ENCODE measurements at places on chromosomes 16 and 17.

DNA sequence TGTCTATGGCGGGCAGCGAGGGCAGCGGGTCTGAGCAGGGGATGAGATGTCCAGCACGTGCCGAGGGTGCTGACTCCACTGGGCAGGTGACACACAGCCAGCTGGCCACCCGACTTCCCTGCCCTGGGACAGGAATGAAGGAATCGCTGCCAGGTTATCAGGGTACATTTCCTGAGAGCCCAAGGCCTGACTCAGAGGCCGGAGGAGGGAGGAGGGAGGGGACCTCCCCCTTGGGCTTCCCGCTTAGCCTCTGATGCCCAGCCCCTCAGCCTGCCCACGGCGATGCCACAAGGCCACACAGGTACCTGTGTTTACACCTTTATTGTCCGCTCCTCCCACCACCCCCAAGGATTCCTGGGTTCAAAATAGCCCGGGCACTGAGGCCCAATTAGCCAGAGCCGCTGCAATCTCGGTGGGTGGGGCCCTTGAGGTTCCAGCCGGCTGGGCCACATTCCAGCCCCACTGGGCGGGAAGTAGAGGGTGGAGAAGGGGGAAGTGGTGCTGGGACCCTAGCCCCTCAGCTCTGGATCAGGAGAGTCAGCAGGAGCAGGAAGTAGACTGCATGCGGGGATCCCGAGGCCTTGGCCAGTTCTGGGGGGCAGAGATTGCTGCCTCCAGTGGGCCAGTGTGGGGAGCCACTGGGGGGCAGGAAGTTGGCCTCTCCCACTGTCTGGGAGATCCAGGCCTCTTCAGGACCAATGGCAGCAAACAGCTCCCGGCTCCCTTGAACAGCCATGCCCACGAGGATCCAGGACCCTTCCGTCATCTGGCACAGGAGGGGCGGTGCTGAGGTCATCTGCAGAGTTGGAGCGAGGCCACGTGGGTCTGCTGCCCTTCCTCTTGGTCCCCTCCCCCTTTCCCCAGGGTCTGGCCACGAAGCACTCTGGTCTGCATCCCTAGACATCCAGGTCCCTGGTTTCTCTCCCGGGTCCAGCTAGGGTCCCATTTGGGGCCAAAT lies 3.4 kb upstream of the PRSS8 start:
- H3K36me3 ChIP-seq, result no peaks in the 10 kb centered on the region
- peak; percentile 94 for DNase-seq
- no peak overlapping the region for H3K4me3 ChIP-seq
- peaks cover 59% of the 10 kb centered on the region for H3K4me1 ChIP-seq

DNA sequence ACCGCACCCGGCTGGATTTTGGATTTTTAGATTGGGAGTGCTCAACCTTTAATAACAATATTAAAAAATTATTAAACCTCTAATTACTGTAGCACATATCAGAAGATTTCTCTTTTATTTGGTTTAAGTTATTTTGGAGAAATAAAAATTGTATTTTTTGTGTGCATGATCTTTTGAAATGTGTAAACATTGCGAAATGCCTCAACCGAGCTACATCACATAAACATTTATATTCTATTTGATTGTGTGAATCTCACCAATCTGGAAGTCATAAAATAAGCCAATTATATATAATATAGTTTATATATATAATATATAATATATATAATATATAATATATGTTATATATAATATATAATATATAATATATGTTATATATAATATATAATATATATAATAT lies 696.2 kb upstream of the RBFOX1 start:
- no peaks in the 10 kb centered on the region for H3K36me3 ChIP-seq
- H3K4me1 ChIP-seq, result no peaks in the 10 kb centered on the region
- no peak overlapping the region for H3K4me3 ChIP-seq

DNA sequence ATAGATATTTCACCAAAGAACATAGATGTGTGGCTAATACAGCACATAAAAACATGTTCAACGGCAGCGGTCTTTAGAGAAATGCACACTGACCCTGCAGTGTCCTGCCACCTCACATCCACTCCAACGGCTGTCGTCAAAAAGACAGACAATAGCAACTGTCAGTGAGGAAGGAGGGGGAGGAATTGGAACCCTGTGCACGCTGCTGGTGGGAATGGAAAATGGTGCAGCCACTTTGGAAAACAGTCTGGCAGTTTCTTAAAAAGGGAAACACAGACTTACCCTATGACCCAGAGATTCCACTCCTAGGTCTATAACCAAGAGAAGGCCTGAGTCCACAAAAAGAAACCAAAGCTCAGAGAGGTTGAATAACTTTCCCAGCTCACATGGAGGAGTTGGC lies 7.7 kb downstream of the CEP295NL start:
- no peaks in the 10 kb centered on the region for H3K36me3 ChIP-seq
- H3K27ac ChIP-seq, result no peak overlapping the region
- no peaks in the 10 kb centered on the region for H3K27me3 ChIP-seq

DNA sequence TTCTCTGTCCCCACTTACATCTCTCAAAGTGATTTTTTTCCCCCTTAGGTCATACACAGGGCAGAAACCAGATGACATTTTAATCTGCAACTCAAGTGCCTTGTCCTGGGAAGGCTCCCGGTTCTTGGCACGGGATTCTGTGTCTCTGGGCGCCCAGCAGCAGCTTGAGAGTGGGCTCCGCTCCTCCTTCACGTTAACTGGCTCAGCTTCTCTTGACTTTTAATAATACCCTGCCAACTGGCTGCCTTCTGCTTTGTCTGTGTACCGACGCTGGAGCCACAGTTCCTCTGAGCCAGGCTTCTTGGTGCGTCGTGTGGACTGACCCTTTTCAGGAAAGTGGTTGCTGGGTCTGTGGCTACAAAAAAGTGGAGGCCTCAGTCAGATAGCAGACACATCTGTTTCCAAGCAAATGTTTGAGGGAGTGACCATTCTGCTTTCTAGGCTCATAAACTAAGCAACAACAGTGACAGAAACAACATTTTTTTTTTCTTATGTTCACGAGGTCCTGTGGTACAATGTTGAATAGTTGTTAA lies 64.9 kb downstream of the IRF8 start:
- no peak overlapping the region for H3K27ac ChIP-seq
- H3K36me3 ChIP-seq, result no peaks in the 10 kb centered on the region

DNA sequence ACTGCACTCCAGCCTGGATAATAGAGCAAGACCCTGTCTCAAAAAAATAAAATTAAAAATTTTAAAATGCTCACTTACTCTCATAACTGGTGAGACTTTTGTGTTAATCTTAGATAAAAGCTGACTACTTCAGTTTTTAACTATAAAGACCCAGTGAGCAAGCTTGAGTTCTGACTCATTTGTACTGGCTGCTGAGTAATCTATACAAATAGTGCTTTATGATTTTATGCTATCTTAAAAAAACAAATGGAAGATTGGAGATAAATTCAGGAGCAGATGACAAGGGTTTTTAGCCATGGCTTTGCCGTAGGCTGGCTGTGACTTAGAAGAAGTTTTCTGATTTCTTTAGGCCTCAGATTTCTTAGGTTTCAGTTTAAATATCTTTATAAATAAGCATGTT lies 30.5 kb downstream of the SNTB2 start:
- peak overlapping the region; percentile 37 for H3K27ac ChIP-seq
- no peaks in the 10 kb centered on the region for H3K27me3 ChIP-seq
- no peak for DNase-seq
- peaks cover 22% of the 10 kb centered on the region for H3K4me1 ChIP-seq
- H3K4me3 ChIP-seq, result no peak overlapping the region

DNA sequence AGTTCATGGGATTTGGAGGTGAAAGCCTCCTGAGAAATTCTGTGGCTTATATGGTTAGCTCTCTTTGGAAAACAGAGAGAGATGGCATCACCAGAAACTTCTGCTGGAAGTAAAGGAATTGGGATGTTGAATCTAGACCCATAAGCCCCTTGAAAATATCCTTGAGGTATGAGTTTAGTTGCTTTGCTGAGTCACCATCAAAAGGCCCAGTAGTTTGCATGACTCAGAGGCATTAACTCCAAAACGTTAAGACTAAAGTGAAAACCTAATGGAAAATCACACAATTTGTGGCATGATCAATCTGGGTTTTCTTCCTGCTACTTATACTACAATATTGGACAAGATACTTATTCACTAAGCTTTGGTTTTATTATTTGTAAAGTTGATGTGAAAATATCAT lies 349.2 kb upstream of the SALL1 start:
- no peaks in the 10 kb centered on the region for H3K27me3 ChIP-seq
- no peaks in the 10 kb centered on the region for H3K4me1 ChIP-seq
- H3K4me3 ChIP-seq, result no peak overlapping the region
- no peaks in the 10 kb centered on the region for H3K36me3 ChIP-seq

DNA sequence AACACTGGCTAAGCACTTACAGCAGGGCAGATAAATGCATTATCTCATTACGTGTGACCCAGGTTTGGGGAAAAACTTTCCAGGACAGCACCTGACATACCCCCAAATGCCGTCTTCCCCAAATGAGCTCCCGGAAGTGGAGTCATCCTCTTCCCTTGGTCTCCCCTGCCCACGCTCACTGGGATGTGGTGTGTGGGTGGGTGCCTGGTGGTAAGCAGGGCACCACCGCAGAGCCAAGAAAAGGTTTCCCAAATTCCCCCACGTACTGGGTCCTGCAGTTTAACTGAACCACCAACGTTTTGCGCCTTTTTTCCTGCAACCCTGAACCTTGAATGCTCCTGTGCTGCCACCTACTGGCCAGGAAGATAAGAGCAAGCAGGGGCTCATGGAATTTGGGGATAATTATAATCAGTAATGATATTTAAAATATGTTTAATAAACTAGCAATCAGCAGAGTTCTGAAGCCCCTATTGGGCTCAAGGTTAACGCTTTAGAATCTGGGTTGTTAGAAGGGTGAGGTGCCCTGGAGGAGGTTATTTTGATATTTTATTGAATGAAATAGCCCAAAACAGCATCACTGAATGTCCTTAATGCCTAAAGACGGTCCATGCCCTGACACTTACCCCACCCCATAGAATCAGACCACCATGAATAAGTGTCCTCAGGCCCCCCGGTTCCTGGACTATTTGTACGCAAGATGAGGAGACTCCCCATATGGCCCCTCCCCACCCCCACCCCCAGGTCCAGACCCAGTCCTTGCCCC lies 8.0 kb downstream of the SPPL2C start:
- DNase-seq, result peak; percentile 59
- no peaks in the 10 kb centered on the region for H3K36me3 ChIP-seq
- no peaks in the 10 kb centered on the region for H3K4me1 ChIP-seq
- no peak overlapping the region for H3K27ac ChIP-seq

DNA sequence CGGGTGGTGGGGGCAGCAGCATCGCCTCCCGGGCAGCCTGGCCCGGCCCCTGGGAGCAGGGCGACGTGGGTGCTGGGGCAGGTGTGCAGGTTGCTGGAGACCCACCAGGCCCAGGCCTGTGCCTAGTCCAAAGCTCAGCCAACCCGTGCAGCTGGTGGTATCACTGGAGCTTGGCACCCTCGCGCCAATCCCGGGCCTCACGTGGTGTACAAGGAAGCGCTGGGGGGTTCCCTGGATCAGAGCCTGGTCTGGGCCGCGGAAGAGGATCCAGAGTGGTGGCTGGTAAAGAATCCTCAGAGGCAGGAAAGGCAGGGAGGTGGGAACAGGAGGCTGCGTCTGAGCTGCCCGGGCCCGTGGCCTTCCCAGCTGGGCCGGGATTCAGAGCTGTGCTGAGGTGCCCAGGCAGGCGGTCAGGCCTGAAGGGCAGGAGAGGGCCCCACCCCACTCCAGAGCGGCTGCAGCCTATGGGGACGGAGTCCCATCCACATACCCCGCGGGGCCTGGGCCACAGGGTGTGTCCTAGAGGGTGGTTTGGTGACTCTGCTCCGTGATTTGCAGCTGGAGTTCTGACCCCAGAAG lies 36.2 kb downstream of the ZFPM1 start:
- H3K4me3 ChIP-seq, result no peak overlapping the region
- DNase-seq, result peak; percentile 72
- no peaks in the 10 kb centered on the region for H3K36me3 ChIP-seq
- peaks cover 67% of the 10 kb centered on the region for H3K4me1 ChIP-seq
- H3K27ac ChIP-seq, result peak overlapping the region; percentile 83

DNA sequence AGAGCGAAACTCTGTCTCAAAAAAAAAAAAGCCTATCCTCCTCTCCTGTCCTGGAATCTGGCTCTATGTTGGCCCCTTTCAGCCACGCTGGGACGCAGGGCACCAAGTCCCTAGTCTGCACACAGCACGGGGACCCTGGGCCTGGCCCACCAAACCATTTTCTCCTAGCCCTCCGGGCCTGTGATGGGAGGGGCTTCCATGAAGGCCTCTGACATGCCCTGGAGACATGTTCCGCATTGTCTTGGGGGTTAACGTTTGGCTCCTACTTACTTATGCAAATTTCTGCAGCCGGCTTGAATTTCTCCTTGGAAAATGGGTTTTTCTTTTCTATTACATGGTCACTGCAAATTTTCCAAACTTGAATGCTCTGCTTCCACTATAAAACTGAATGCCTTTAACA lies 12.6 kb upstream of the GPT2 start:
- H3K4me1 ChIP-seq, result peaks cover 17% of the 10 kb centered on the region
- H3K27ac ChIP-seq, result no peak overlapping the region
- no peak overlapping the region for H3K4me3 ChIP-seq
- H3K36me3 ChIP-seq, result no peaks in the 10 kb centered on the region
- DNase-seq, result no peak

GRCh38 chr16:54816471-54816870 lies 114.2 kb upstream of the IRX5 start:
- no peaks in the 10 kb centered on the region for H3K27me3 ChIP-seq
- no peak for DNase-seq
- H3K4me3 ChIP-seq, result no peak overlapping the region
- no peaks in the 10 kb centered on the region for H3K36me3 ChIP-seq
- no peaks in the 10 kb centered on the region for H3K4me1 ChIP-seq

- peaks cover 40% of the 10 kb centered on the region for H3K4me1 ChIP-seq
- no peak overlapping the region for H3K4me3 ChIP-seq
- no peaks in the 10 kb centered on the region for H3K27me3 ChIP-seq
- peak overlapping the region; percentile 76 for H3K27ac ChIP-seq
Measured at GRCh38 chr17:42521036-42521435, 15.0 kb upstream of the NAGLU start.

DNA sequence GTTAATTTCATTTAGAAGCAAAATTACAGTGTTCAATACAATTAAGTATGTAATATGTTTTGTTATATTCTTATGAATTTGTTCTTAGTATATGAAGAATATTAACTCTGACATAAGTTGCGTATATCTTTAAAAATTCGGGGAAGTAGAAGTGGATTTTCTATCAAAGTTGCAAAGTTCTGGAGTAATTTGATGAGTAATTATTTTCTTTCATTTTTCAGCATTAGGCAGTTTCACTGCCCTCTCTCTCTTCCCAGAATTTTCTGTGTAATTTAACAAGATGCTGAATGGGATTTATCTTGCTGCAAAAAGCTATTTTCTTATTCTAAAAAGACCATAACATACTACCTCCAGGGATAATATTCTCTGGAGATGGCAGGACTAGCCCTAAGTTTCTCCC lies 8.9 kb upstream of the CCL18 start:
- no peak overlapping the region for H3K4me3 ChIP-seq
- no peaks in the 10 kb centered on the region for H3K27me3 ChIP-seq
- no peak for DNase-seq
- no peak overlapping the region for H3K27ac ChIP-seq
- no peaks in the 10 kb centered on the region for H3K4me1 ChIP-seq
- no peaks in the 10 kb centered on the region for H3K36me3 ChIP-seq
